ENCODE measurements at places on chromosomes 16 and 17.

- DNase-seq, result no peak
Measured at GRCh38 chr17:36089888-36090836, at the start of gene CCL3. Gene CCL3, minus strand, starts transcription at chr17:36090143. Its CDS starts 85 bp downstream, at chr17:36090058.

- peak; percentile 64 for DNase-seq
Measured at GRCh38 chr16:85028685-85029407, 1.3 kb downstream of the KIAA0513 start.

DNA sequence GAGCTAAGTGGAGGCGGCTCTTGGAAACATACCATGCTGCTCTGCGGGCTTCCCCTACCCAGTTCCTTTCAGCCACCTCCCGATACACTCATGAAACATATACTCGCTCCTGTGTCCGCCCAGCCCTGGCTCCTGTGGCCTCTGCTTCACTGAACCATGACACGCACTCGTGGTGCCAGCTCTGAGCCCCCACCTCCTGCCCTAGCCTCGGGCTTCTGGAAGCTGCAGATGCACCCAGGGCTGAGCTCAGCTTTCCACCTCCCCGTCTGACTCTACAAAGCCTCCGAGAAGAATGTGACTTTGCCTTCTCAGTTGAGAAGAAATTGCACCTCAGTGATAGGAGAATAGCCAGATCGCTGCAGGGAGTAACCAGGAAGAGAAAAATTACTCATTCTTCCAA, 11.0 kb downstream of the CALB2 start:
- no peak for DNase-seq

DNA sequence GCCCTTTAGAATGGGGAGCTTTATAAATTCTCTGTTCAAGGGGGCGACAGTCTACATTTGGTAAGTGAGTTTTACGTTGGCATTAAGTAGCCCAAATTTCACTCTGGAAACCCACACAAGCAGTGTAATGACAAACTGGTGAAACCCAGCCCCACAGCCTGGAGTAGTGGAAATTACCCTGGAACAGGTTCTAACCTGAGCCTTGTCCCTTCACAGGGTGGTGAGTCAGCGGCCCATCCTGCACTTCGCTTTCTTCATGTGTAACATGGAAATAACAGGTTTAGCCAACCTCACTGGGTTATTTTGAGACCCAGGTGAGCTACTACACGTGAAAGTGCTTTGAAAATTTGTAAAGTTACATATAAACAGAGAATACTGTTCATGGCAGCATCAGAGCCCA, 3.5 kb upstream of the TLCD3A start:
- no peak for DNase-seq

DNA sequence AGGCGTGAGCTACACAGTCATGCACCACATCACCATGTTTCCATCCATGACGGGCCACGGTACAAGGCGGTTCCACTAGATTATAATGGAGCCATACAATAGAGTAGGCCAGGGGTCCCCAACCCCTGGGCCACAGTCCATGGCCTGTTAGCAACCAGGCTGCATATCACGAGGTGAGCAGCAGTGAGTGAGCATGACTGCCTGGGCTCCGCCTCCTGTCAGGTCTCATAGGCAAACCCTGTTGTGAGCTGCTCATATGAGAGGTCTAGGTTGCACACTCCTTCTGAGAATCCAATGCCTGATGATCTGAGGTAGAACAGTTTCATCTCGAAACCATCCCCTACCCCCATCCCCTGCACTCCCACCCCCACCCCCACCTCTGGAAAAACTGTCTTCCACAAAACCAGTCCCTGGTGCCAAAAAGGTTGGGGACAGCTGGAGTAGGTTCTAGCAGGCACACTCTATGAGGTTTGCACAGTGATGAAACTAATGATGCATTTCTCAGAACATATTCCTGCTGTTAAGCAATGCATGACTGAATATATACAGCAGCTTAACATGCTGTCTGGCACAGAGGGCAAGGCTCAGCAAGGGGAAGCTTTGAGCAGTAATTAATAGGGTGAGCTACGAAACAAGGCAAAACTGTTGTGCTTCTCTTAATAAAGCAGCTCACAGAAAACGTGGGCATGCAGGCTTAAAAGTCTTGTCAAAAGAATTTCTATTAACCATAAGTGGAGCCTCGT, 108.0 kb downstream of the VPS53 start:
- no peak for DNase-seq

DNA sequence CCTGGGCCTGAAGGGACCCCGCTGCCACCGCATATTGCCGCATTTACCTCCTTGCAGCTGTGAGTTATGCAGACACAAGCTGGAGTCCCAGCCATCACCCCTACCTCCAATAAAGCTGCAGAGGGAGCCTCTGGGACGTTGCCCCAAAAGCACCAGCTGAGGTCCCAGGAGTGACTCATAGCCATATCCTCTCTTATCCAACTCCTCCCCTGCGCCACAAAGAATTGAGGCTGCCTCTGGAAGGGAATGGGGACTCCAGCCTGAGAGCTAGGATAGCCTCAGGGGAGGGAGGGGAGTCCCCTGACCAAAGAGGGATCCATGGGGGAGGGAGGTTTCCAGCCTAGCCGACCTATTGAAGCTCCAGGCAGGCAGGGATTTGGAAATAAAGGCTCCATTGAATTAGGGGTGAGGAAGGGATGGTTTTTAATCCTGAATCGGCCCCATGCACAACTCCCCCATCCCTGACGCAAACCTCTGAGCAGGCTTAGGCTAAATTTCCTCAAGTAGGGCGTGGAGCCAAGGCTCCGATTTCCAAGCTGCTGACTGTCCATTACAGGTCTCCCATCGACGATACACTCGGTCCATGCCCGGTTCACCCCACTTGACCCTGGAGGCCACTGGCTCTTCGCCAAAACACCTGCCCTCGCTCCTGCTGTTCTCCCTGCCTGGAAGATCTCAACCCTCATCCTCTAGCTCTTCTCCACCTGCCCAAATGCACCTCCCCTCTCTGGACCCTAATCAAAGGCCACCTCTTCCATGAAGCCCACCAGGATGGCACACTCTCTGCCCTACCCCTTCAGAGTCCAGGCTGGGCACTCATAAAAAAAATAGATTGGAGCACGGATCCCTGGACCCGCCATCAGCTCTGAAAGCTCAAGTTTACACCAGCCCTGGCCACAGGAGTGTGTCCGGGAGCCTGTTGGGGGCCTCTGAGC, 27.5 kb downstream of the PIMREG start:
- DNase-seq, result no peak

Measured in CD8-positive, alpha-beta memory T cell (primary cell).